ENCODE measurements at places on chromosomes 2 and 18.

DNA sequence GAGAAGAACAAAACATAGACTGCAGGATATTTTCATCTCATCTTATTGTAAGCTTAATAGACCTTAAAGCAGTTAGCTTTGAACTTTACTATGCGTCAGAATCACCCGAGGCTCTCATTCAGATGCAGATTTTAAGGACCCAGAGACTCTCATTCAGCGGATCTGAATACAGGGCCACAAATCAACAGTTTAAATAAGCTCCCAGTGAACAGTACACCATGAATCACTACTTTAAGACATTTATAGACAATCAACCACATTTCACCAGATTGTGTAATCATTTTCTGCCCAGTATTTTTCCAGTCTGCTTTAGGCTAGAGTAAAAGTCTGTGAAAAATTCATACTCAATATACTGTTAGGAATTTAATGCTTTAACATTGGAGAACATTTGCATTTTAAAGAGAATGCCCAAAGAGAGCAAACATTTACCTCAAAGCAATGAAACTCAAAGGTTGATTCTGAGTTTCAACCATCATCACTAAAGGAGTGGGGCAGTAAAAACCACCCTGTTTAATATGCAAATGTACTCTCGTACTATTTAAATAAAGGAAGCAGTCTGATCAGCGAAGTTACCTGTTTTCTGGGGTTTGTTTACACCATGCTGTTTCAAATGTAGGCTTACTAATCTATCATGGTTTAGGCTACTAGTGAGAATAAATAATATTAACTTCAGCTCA lies 11.0 kb upstream of the ALPK2 start:
- DNase-seq, result peak; percentile 48

DNA sequence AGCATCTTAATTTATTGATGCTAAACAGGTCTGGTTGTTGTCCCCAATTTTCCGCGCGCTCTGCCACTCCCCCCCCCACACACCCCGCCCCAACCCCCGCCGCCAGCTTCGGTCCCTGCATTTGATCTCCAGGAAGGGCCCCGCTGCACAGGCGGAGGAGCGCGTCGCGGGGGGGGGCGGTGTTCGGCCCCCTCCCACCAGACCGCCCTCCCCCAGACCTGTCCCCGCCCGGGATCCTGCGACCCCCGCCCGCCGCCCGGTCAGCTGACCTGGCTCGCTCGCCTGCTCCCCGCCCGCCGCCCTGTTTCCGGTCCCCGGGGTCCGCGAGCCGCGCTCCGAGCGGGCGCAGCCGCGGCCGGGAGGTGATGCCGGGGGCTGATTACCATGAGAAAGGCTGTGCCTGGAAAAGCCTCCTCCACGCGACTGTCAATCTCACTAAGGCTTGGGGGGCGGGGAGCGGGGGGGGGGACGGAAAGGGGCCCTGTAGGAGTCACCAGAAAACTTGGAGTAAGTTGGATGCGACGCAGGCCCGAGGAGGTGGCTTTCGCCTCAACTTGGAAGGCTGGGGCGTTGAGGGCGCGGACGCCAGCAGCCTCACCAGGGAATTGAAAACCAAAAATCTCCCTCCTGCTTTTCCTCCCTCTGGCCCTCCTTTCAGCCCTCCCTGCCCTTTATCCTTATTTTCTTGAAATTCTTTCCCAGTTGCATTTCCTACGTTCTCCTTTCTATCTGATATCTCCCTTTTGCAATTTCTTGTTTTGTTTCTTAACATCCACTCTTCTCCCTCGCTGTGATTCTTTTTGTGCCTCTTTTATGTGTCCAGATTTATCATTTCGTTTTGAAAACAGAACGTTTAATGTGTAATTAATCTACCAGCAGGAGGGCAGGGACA lies 4.4 kb upstream of the ZEB2 start:
- DNase-seq, result no peak

GRCh38 chr2:73836141-73836943 lies 7.6 kb downstream of the STAMBP start:
- DNase-seq, result no peak

GRCh38 chr2:232568161-232568560 lies 17.7 kb downstream of the EIF4E2 start:
- peak; percentile 53 for DNase-seq

- no peak for DNase-seq
Observed at GRCh38 chr2:105933906-105934305, 189.2 kb downstream of the NCK2 start.

- no peak for DNase-seq
Observed at GRCh38 chr2:230356084-230356483, 29.1 kb downstream of the SP140L start.

DNA sequence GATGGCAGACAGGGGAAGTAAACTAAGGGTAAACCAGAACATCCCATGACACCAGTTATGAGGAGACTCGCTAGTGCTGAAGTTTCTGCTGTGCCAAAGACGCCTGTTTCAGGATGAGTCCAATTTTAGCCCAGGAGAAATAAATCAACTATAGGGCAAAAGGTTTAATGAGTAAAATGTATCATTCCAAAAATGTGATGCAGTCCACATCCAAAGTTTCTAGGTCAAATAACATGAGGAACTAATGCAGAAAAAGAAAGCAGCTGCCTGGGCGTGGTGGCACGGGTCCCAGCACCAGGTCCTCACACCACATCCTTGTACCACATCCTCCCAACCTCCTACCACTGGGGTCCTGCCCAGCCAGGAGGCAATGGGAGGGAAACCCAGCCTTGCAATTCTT lies 126.9 kb upstream of the CTAGE1 start:
- DNase-seq, result no peak

All from epithelial cell of proximal tubule (primary cell).